ENCODE measurements at places on chromosomes 5 and 9. TPM values are rescaled to one million over a fixed set of nuclear protein-coding genes. Genes with fewer than 3 reads are reported as not detected.

GRCh38 chr5:171798418-171798817 is 12.8 kb downstream of the SMIM23 start:
- no peak for DNase-seq

GABRA6 gene
- total RNA-seq, result not detected

DNA sequence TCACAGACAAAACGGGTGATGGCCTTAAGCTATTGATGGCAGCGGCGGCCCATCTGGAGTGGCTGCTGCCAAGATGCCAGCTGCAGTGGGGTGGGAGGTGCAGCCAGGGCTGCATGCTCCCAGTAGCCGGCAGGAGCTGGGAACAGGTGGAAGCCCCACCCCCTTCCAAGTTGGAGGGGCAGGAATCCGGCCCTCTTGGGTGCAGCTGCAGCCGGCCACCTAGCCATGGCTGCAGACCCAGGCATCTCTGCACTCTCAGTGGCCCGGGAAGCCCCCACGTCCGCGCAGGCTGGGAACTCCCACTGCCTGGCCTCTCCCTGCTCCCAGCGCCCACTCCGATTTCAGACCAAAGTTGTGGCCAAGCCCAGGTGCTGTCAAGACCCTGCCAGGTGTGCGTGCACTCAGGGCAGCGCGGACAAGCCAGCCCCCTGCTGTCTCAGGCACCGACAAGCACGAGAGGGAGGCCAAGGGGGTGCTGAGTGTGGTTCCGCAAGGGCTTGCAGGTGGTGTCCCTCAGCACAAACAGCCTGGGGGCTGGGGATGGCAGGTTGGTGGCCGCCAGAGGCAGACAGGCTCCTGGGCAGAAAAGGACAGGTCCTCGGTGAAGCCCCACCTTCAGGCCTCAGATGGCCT is 115.1 kb upstream of the TSLP start:
- DNase-seq, result no peak

DNA sequence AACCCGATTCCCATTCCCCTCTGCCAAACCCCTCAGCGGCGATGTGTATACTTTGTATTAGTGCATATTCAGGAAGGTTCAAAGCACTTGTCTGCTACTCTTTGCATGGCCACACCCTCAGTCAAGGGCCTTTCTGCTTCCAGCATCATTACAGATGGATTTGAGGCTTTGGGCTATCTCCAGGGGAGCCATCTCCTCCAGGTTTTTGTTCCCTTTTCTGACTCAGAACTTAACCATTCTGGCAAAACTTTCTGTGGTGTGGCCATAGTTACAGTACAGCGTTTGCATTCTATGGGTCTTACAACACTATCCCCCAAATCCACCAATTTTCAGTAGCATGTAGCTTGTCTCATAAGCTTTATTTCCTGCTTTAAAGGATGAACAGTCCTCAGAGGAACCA is 36.0 kb upstream of the SVEP1 start:
- no peak for DNase-seq

HAVCR2 gene
- total RNA-seq, result 3.8 TPM

PTBP3 gene
- 96.8 TPM for total RNA-seq

GRK6 gene
- 139 TPM for total RNA-seq

- DNase-seq, result peak; percentile 44
These were observed 5.9 kb upstream of the CFAP90 start for GRCh38 chr5:7856855-7857254.

GRCh38 chr5:129041196-129041881 is 53.2 kb upstream of the ISOC1 start:
- no peak for DNase-seq

ZNF608 gene
- total RNA-seq, result 1.1 TPM

SNCAIP gene
- not detected for total RNA-seq

IFNA13 gene
- not detected for total RNA-seq

- no peak for DNase-seq
These were observed 6.8 kb upstream of the ZNF79 start for GRCh38 chr9:127417131-127418036.

GRCh38 chr9:114021578-114021977 is 56.5 kb downstream of the AMBP start:
- no peak for DNase-seq

DNA sequence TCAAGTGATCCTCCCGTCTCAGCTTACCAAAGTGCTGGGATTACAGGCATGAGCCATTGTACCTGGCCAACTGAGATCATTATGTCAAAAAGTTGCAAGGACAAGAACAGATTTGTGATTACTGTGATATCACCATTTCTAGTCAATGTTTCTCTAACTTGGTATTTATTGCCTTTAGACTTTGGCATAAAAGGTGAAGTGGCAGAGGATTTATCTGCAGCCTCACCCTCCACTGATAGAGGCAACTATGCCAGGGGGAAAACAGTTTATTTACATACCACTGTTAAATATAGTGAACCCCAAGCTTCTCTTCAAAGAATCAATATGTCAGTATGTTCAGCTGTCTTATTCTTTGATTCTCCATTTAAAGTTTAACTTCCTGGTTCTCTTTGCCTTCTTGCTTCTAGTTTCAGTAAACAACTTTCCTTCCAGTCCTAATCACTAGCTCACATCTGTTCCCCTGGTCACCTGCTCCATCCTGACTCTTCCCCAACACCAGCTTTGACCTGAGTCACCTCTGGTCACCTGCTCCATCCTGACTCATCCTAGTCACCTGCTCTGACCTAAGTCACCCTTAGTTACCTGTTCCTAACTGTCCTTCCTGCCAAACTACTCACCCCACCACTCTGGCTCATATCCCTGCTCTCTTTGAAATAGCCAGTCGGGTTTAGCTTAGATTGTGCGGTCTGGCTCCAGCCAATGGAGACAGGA is 29.9 kb downstream of the SEMA6A start:
- DNase-seq, result no peak

PCA3 gene
- not detected for total RNA-seq

- no peak for DNase-seq
These were observed 213.8 kb downstream of the ATP10B start for GRCh38 chr5:160638161-160638742.

ARRDC3 gene
- 131 TPM for total RNA-seq

DNA sequence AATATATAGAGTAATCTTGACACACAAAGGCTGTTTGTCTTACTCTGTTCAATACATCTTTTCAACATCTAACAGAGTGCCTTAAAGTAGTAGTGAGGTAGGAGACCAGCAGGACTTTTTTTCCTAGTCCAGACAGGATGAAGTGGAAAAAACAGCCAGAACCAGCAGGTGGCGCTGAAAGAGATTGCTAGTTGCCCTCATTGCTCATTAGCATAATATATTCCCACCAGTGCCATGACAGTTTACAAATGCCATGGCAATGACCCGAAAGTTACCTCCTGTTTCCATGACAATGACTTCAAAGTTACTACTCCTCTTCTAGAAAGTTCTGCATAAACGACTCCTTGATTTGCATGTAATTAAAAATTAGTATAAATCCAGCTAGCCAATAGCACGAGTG is 387.4 kb downstream of the ACTL7B start:
- no peak for DNase-seq

- DNase-seq, result no peak
These were observed 21.1 kb downstream of the TRAF1 start for GRCh38 chr9:120905315-120906164.

GRCh38 chr9:14769230-14769571 is 46.7 kb upstream of the CER1 start:
- no peak for DNase-seq

DNA sequence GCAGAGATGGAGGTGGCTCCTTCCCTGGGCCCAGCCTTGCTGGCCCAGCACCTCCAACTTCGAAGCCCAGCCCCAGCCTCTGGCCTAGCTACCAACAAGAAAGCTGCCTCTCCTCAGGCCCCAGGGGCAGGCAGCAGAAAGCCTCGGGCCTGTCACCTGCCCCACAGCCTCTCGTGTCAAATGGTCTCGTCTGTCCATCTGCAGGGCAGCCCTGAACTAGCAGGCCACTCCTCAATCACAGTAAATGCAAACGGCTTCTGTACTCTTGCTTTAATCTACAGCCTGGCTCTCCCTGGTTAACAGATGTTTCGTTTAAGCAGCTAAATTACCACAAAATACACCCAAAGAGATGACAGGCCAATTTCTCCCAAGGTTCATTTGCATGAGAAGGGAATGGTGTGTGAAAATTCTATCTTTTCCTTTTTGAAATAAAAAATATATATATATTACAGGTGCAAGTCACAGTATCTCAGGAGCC is 21.5 kb downstream of the VAV2 start:
- DNase-seq, result no peak

PFN3 gene
- not detected for total RNA-seq

HSPA5 gene
- total RNA-seq, result 372 TPM

DNA sequence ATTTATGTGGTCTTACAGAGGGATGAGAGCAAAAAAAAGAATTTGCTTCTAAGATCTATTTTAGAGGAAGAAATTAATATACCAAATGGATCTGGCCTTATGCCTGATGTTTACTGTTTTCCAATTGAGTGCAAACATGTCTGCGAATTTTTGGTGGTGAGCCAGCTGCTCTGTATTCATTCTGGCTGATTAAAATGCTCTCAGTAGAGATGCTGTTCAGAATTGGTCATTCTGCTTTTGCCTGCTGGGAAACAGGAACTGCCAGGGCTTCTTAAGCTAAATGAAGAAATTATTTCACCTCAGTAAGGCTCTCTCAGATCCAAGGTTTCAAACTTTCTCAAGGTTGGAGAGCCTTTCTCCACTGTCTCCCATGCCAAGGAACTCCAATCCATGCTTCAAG is 132.0 kb upstream of the SV2C start:
- no peak for DNase-seq

DNA sequence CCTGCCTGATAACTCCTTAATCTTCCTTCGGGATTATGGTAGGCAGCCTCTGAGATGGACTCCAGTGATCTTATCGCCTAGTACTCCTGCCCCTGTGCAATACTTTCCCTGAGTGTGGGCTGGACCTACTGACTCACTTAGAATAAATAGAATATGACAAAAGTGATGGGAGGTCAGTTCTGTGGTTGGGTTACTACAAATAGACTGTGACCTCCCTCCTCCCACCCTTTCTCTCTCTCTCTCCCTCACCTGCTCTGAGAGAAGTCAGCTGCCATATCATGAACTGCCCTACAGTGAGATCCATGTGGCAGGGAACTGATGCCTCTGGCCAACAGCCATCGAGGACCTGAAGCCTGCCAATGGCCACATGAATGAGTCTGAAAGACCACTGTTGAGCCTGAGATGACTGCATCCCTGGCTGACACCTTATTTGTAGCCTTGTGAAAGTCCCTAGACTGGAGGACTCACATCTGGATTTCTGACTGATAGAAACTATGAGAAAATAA is 31.7 kb downstream of the NRG2 start:
- no peak for DNase-seq

ANKRD34B gene
- total RNA-seq, result not detected

SPARC gene
- total RNA-seq, result not detected

GRCh38 chr9:134434894-134435506 is 108.7 kb downstream of the RXRA start:
- no peak for DNase-seq

DNA sequence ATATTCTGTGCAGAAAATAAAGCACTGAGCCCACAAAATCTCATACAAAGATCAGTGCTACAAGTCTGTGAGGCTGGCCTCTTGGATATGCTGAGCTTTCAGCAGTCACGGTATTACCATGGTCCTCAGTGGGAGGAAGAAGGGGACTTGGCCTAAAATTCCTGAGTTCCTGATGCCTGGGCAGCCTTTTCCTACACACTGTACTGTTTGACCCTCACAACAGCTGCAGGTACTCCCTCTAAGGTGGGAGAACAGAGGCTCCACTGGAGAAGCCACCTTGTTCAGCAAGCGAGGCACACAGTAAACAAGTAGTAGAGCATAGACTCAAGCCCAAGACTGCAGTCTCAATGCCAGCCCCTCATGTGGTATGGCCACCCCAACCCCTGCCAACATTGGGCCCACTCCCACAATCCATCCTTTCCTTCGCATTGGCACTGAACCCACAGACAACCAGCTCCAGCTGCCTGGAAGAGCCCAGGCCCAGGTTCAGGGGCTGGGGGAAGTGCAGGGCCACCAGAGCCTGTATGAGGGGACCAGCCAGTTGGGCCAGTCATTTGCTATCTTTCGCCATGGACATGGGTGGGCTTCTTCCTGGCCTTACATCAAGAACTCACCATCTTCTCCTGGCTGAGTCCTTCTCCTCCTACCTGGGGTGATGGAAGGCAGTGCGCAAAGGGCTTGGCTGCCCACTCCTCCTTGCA is 14.3 kb downstream of the ACSL6 start:
- DNase-seq, result no peak

DNA sequence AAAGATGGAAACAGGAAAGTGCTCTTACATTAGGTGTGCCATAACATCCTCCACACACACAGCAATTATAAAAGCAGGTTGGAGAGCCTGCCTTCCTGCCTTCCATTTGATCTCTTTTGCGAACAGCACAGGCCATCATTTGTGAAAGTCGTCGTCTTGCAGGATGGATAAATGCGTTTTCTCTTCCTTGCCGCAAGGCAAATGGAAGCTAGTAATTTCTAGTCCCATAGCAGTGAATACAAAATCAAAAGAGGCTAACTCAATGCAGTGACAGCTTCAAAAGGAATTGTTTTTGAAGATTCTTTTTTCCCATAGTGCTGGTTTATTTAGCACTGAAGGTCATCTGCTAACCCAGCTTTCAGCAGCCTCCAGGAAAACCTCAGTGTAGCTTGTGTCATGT is 178.8 kb downstream of the GIN1 start:
- no peak for DNase-seq

SPATA9 gene
- not detected for total RNA-seq

DNA sequence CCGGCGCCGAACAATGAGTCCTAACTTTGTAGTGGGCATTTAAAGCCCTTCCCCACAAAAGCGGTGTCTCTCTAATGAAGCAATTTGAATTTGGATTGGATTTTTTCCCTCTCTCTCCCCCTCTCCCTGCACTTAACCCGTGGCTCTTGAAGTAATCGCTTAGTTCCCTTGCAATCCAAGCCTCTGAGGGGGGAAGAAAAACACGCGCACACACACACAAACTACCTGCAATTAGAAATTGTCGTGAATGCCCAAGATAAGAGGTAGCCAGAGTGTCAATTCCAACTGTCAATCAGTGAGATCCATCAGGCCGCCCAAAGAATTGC is 1.2 kb downstream of the LHX6 start:
- no peak for DNase-seq

DNA sequence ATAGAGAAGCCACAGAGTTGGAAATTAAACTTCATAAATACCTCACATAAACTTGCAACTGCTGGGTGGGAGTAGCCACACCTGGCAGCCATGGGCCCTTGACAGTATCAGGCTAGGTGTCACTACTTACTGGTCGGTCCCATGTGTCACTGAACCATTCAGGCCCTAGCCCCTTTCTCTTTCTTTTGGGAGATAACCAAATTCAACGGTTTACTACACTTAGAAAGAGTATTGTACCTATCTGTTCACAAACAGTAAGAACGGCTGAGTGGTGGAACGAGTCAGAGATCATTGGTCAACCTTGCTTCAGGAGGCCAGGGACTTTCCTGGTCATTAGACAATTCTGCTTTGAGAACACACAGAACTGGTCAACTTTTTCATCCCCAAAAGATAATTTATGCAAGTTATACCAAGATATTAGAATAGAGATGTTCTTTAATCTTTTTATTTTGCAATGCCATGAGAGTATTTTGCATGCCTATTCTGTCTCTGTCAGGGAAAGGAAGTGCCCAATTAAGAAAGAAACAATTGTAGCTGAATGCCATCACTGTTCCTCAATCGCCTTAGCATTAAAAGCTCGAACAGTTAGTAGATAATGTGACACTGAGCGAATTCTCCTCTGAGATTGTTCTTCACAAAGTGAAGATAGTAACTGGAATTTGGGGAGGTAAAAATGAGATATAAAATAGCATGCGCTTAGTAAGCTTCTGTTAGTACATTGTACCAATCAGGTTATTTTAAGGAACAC is 50.9 kb downstream of the GOLPH3 start:
- no peak for DNase-seq

CRHBP gene
- not detected for total RNA-seq

All from CD8-positive, alpha-beta T cell (primary cell).